ENCODE measurements at places on chromosomes 4 and X.

- DNase-seq, result peak; percentile 81
Measured at GRCh38 chr4:158895797-158896576, 127.2 kb downstream of the FNIP2 start.

- DNase-seq, result peak; percentile 40
Measured at GRCh38 chr4:17038510-17039176, 140.2 kb upstream of the LDB2 start.

DNA sequence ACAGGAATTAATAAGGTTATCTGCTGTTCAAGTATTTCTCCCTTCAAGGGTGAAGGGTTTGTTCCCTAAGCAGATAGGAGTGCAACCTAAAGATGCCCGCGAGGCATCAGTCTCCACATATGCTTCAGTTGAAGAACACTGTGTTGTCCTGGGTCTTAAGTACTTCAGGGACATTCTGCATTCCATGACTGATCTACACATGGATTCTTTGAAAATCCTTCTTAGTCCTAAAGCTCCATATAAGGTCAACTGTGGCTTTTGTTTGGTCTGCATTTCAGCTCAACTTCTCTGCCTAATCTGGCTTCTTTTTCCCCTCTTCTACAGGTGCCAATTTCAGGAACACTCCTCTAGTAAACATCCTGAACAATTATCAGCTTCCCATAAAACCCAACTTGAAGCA, 21.8 kb upstream of the CTSO start:
- no peak for DNase-seq

DNA sequence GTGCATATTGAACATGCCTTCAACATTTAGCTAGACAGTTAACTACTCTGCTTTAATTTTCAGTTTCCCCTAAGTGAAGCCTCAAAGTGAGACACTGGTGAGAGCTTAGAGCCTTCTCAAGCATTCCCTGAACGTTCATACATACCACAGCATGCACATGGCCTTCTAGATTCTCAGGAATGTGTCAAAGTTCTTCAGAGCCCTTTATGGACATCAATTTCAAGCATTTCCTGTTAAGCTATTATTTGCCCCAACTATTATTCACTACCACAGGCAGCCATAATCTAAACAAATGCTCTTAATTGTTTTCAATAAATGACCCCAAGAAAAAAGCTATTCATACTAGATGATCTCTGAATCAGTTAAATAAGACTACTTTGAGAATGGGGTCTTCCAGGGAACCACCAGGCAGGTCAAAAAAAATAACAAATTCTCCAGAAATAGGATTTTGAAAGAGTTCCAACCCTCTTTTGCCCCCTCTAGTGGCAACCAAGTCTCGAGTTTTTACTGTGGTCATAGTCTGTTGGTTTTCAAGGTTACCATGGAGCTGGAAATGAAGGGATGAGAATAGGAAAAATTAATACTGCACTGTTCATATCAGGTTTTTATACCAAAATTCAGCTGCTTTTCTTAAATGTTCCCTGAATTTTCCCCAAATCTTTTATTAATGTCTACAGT, 235.4 kb downstream of the RAB28 start:
- DNase-seq, result peak; percentile 48

GRCh38 chr4:120964596-120964995, 42.1 kb upstream of the PRDM5 start:
- peak; percentile 11 for DNase-seq

GRCh38 chrX:31316340-31316991, 244.6 kb upstream of the FTHL17 start:
- DNase-seq, result no peak

GRCh38 chr4:8346838-8347605, 77.5 kb downstream of the HTRA3 start:
- DNase-seq, result no peak

DNA sequence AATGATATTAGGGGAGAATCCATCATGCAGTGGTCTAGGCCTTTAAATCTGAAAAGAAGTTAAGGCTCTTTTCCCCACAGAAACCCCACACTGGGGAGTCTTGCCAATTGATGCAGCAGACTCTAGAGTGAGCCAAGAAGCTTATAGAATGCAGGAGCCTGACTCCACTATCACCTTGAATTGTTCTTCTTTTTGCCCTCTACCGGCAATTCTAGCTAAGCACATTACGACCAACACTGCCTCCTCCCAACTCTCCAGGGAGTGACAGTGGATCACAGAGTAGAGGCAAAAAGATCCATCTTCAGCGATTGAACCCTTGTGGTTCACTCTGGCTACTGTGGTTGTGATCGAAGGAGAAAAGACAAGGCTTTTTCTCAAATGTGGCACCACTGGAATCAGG, 331.5 kb downstream of the NKX6-1 start:
- DNase-seq, result peak; percentile 87

DNA sequence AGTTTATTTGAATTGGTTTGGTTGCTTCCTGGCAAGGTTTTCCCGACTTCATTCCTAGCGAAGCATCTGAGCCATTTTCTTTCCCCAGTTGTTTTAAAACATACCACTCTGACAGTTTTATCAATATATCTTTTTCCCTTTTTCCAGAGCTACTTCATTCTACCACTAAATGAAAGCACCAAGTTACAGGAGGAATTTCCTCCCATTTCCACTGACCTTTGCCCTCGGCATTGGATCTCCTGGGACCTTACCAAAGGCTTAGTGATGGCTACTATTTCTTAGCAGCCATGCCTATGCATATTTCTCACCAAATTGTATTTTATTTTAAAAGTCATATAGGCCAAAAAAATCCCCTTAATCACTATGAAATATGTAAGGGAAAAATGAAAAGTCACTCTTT, 150.5 kb downstream of the ZNF330 start:
- DNase-seq, result no peak
